ENCODE measurements at places on chromosomes 12 and 14.

DNA sequence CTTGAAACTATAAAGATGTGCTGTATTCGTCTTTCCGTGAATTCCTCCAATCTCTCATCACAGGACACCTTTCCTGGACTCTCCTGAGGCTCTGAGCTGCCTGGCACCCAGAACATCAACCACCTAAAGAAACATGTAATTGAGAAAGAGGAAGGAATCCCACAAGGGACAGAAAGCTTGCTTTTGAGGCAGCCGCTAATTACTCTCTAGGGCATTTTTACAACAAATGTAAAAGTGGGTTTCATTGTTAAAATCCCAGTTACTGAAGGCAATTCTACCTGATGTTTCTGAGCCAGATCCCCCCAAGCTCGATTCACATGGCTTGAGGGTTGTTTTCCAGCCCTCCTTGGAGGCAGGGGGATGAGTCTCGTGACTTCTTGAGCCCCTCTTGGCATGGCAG lies 238.5 kb upstream of the LHX5 start:
- DNase-seq: no peak

GRCh38 chr14:98665007-98665406 lies 607.0 kb downstream of the BCL11B start:
- DNase-seq: no peak

DNA sequence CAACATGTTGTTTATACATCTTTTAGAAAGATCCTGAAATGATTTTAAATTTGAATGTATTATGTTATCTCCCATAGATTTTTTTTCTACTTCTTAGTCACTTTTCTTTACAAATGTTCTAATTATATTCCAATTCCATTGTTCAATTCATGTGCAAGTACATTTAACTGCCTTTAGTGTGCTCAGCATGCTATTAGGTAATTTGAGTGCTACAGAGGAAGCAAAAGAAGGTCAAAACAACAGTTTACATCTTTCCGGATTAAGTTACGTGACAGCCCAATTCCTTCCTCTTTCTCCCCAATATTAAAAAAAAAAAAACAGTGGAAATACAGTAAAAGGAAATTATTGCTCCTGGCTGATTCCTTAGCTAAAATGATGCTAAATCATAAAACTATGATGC lies 98.3 kb downstream of the RTN1 start:
- DNase-seq: no peak

GRCh38 chr14:63453443-63453936 lies 89.7 kb downstream of the PPP2R5E start:
- no peak for DNase-seq

DNA sequence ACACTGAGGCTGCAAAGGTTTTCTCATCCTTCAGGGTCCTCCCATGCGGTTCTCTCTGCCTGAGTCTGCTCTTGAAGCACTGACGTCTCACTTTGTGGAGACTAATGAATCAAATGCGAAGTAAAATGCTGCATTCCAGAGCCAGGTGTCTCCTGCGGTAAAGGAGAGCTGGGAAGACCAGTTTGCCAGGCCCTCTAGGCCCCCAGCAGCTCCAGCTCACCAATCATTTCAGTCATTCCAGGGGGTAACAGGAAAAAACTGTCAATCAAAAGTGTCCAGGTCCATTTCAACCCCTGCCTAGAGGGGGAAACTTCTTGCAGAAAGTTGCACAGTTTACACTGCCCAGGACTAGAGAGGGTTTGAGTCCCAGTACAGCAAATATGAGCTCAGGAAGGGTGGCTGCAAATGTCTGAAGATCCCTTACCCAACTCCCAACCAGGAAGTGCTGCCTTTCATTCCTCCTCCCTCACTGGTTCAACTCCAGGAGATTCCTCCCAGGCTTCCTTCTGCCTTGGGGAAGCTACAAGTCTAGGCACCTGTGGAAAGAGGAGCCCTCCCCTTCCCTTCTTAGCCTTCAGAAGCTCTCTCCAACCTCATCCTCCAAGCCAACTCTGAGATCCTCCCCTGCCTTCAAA lies 2.7 kb upstream of the NXPH4 start:
- DNase-seq: no peak

DNA sequence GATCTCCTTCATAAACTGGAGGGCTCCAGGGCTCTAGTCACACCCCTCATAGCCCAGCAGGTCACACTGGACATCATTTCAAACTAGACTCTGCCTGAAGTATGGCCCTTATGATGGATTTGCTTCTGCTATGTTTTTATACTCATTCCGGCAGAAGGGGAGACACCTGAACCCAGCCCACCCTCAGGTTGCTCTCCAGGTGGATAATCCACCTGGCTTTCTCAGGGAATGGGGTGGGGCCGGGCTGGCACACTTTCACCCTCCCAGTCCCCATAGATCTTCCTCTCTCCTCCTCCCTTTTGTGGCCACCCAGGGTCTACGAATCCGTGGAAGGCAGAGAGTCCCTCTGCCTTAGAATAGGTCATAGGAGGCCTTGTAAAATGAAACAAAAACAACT lies 9.8 kb upstream of the KRT73 start:
- no peak for DNase-seq

- no peak for DNase-seq
Measured at GRCh38 chr12:110619534-110619953, 5.6 kb downstream of the TCTN1 start.
